HFFc6 (cell line): ENCODE measurements at places on chromosomes 6 and 20. TPM values are rescaled to one million over a fixed set of nuclear protein-coding genes. Genes with fewer than 3 reads are reported as not detected.

DNA sequence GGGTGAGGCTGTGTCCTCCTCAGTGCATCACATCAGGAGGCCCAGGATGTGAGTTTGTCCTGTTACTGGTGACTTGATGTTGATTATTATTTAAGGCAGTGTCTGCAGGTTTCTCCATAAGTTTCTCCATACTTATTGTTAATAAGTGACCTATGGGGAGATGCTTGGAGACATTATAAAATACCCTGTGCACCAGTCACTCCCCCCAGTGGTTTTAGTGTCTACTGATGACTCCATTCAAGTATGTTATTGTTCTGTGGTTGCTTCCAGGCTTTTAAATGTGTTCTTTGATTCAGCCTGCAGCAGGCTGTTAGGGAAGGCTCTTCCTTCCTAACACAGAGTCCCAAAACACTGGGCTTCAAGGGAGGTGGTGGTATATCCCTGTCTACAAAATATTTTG lies 14.6 kb upstream of the CST3 start:
- no peak overlapping the region for H3K4me3 ChIP-seq
- no peaks in the 10 kb centered on the region for H3K36me3 ChIP-seq
- DNase-seq: no peak
- no peak overlapping the region for H3K27ac ChIP-seq
- H3K27me3 ChIP-seq: peaks cover 10% of the 10 kb centered on the region; the same call in 1 of the 2 replicates
- H3K4me1 ChIP-seq: no peaks in the 10 kb centered on the region; the same call in 1 of the 2 replicates

- no peak for DNase-seq
- no peak overlapping the region for H3K27ac ChIP-seq
- no peaks in the 10 kb centered on the region for H3K36me3 ChIP-seq
Observed at GRCh38 chr6:157645201-157645795, 177.7 kb upstream of the SNX9 start.

GRCh38 chr6:25329161-25329817 lies 50.1 kb downstream of the CARMIL1 start:
- no peak overlapping the region for H3K27ac ChIP-seq
- no peaks in the 10 kb centered on the region for H3K36me3 ChIP-seq
- no peak for DNase-seq
- H3K4me1 ChIP-seq: peaks cover 39% of the 10 kb centered on the region

DNA sequence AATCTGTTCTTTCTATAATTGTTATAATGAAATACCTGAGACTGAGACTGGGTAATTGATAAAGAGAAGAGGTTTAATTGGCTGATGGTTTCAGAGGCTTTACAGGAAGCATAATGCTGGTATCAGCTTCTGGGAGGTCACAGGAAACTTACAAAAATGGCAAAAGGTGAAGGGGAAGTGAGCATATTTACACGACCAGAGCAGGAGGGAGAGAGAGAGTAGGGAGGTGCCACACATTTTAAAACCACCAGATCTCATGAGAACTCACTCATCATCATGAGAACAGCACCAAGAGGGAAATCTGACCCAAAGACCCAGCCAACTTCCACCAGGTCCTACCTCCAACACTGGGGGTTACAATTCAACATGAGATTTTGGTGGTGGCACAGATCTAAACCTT lies 2.6 kb upstream of the SIRPB1 start:
- H3K36me3 ChIP-seq: no peaks in the 10 kb centered on the region
- H3K27ac ChIP-seq: no peak overlapping the region
- peaks cover 8% of the 10 kb centered on the region for H3K4me1 ChIP-seq
- DNase-seq: no peak

DNA sequence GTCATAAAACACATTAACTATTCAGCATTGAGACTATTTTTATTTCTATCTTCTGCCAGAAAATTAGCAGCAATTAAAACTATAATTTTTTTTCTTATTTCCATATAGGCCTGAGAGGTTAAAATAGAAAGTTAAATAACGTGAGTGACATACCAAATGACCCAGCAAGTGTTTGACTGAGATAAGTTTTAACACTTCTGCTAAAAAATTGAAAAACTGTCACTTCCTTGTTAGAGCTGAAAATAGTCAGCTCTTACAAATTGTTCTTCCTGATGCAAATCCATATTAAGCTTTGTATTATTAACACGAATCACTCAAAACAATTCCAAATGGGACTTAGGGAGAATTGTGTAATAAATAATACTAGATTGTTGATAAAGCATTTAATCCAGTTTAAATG lies 26.5 kb upstream of the STX11 start:
- no peaks in the 10 kb centered on the region for H3K36me3 ChIP-seq
- H3K27ac ChIP-seq: no peak overlapping the region
- no peaks in the 10 kb centered on the region for H3K4me1 ChIP-seq
- H3K4me3 ChIP-seq: no peak overlapping the region
- DNase-seq: no peak

- H3K36me3 ChIP-seq: peaks cover 5% of the 10 kb centered on the region; the same call in 1 of the 2 replicates
- DNase-seq: no peak
- H3K27me3 ChIP-seq: no peaks in the 10 kb centered on the region
Observed at GRCh38 chr6:164554226-164554625, 755.2 kb downstream of the C6orf118 start.

DNA sequence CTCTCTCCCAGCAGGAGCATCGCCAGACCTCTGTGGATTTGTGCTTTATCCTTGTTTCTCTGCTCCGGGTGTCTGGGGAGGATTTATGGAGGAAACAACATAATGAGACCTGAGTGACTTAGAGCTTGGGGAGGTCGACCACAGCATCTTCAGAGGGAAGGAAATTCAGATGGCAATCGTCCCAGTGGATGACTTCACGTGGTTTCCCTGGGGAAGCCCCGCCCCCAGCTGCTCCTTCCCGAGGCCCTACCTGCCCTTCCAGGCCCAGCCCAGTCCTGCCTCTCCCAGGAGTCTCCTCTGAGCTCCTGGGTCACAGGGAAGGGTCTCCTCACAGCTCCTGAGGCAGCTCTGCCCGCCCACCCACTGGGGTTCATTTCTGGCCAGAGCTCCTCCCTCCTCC lies 430.3 kb upstream of the SULF2 start:
- no peak for DNase-seq
- no peaks in the 10 kb centered on the region for H3K4me1 ChIP-seq
- no peak overlapping the region for H3K4me3 ChIP-seq
- peaks cover 1% of the 10 kb centered on the region for H3K27me3 ChIP-seq
- 0 out of 2 replicates have a peak, but pooled peaks cover 4% of the 10 kb centered on the region for H3K36me3 ChIP-seq
- H3K27ac ChIP-seq: no peak overlapping the region

DNA sequence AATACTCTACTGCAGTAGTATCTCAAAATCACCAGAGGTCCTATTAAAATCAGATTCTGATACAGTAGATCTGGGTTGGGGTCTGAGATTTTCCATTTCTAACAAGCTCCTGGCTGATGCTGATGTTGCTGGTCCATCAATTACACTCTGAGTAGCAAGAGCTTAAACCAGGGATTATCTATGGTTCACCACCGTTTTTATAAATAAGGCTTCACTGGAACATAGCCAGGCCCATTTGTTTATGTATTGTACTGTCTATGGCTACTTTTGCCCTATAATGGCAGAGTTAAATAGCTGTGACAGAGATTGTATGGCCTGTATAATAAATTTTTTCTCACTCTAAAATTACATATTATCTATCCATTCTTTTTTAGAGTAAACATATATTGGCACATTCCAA lies 53.0 kb downstream of the NUDT3 start:
- no peak overlapping the region for H3K27ac ChIP-seq
- H3K27me3 ChIP-seq: no peaks in the 10 kb centered on the region; the same call in 1 of the 2 replicates
- H3K36me3 ChIP-seq: no peaks in the 10 kb centered on the region; the same call in 1 of the 2 replicates

PYGB gene
- total RNA-seq: 68.4 to 75.6 TPM (median 71.2 TPM) in 3 replicates

PSMB9 gene
- total RNA-seq: 5.4 to 22.2 TPM (median 6.5 TPM) in 3 replicates

ZSCAN31 gene
- 0.69 to 1.3 TPM (median 1.3 TPM) in 3 replicates for total RNA-seq

SLC17A3 gene
- not detected in 3 replicates for total RNA-seq

EYA2 gene
- total RNA-seq: 0.08 to 0.46 TPM (median 0.13 TPM) in 3 replicates
